ENCODE measurements at places on chromosomes 13 and 19.

GRCh38 chr13:24223341-24224231 lies 63.1 kb downstream of the SPATA13 start:
- no peak for DNase-seq

GRCh38 chr13:24348385-24348784 lies 39.0 kb downstream of the C1QTNF9 start:
- no peak for DNase-seq

DNA sequence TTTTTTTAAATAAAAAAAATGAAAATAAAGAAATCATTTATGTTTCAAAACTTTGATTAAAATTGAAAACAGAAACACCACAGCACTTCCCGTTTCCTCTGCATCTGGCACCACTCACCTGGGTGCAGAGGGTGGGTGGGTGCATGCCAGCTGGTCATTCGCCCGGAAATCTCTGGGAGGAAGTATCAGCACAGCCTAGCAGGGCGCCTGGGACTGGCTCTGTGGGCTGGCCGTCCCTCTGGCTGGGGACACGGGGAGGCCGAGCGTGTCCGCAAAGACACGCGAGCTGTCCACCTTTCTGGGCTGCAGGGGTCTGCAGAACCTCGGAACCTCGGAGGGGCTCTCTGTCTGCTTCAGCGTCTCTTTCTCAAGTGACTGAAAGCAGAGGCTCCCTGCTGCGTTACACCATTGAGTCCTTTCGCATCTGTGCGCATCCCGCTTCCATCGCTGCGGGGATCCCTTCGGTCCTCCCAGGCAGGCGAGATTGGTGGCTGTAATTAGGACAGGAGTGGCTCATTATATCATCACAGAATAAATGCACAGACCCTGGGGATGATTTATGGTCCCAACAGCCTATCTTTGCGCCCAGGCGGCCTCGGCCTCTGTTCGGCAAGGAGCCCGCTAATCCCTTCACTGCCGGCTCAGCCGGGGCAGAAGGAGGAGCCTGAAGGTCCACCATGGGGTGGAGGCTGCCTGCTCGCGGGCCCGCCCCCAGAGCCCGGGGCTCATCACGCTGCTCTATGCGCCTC lies 17.2 kb downstream of the CRTC1 start:
- peak; percentile 76 for DNase-seq

GRCh38 chr19:48487948-48488347 lies 18.8 kb downstream of the CYTH2 start:
- DNase-seq = no peak

GRCh38 chr13:110151462-110151861 lies 155.5 kb downstream of the COL4A1 start:
- no peak for DNase-seq

DNA sequence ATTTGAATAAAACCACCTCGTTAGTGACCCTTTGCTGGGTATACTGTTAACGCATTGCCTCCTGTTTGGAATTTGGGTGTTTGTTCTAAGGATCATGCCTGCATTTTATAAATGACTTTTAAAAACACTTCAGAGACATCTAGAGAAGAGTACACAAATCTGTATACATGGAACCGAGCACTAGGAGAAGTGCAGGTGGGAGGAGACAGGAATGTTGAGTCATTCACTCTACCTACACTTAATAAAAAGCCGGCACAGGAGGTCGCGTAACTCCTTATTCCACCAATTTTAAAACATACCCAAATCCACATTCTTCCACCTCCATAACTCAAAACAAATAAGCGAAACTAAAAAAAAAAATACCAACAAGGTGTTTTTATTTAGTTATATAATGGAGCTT lies 48.6 kb downstream of the FGF9 start:
- DNase-seq = no peak

DNA sequence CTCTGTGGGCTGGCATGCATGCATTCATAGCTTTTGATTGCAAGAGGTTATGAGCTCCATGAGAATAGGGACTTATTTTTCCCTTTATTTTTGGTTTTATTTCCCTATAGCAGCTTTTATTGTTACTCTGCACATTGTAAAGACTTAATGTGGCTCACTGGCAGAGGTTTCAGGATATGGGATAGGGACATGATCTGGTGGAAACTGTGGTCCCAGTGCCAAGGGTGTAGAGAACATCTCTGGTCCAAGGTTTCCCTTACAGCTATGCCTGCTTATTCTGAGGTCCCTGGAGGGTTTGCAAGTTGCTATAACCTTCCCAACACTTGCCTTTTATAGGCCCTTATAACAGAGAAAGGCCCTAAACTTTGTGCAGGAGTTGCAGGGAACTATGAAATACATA lies 33.6 kb downstream of the LMO7 start:
- DNase-seq = no peak

- no peak for DNase-seq
Measured at GRCh38 chr13:77691871-77692270, 5.6 kb upstream of the SLAIN1 start.

DNA sequence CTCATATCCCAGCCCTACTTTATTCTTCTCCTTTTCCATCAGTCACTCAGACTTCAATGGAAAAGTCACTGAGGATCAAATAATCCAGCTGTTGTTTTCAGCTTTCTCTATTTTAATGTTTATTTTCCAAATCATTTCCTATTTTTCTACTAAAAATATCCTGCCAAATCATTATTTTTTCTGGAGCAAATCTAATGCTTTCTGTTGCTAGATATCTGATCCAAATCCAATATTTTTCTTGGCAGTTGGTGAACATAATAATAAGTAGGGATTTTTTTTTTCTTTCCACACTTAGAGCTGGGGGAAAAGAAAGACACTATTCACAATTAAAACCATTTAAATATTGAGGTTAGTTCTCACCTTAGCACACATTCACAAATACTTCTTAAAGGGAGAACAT lies 656.1 kb downstream of the DACH1 start:
- DNase-seq = no peak

- no peak for DNase-seq
Measured at GRCh38 chr13:97141097-97141496, 81.0 kb upstream of the MBNL2 start.

DNA sequence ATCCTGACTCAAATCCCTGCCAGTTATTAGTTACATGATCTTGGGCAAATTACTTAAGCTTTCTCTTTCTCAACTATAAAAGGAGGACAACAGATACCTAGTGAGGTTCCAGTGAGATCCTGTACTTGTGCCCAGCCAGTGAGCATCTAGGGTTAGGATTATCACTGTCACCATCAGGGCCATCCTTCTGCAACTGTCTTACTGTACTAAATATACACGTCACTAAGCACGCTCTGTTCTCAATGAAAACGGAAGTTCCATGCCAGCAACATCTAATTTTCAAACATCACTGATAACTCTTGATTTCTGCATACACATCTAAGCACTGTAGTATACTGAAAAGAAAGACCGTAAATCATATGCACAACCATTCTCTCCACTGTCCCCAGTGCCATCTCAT lies 70.0 kb downstream of the FOXO1 start:
- no peak for DNase-seq

DNA sequence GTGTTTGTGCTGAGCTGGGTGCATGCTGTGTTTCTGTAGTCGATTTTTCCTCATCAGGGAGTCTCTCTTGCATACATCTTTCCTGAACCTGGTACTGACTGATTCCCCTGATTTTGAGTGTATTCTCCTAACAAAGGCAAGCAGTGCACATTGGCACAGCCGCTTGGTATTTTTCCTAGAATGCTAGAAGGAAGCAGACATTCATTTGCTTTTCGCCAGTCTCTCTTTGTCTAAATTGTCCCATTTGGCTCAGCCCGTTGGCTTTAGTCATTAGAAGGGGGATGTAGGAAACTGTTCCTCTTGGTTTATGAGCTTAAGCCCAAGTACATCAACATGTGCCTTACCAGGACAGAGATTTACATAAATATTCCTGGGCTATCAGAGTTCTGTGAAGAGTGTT lies 266.1 kb upstream of the TMTC4 start:
- DNase-seq = no peak

DNA sequence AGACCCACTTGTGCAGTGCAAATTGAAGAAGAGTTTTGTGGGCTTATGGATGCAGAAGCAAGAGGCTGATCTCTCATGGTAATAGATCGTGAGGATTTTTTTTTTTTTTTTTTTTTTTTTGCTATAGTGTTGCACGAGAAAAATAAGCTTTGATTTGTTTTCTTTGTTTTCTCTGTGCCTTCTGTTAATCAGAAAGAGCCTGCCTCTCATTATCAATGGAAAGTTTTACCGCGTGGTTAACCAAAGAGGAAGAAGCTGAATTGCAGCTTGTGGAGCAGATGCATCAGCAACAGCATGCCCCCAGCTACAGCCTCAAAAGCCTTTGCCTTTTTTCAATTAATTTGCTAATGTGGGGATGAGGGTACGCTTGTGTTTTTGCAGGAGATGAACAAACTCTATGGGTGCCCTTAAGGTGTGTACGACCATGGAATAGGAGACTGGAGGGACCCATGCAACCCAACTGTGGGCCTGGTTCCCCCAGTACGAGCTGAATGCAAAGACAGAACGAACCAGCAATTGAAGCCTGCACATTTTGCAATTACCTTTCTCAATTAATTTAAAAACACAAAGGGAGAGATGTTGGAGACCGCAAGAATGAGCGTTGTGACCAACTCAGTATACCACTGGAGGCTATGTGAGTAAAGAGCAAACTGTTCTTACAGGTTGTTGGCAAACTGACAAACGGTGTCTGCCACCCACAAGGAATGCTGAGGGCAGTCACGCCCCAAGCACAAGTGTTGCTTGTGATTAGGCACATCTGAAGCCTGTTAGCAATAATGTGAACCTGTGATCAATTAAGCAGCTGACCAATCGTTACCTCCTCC lies 58.6 kb upstream of the SPRY2 start:
- peak; percentile 3 for DNase-seq

DNA sequence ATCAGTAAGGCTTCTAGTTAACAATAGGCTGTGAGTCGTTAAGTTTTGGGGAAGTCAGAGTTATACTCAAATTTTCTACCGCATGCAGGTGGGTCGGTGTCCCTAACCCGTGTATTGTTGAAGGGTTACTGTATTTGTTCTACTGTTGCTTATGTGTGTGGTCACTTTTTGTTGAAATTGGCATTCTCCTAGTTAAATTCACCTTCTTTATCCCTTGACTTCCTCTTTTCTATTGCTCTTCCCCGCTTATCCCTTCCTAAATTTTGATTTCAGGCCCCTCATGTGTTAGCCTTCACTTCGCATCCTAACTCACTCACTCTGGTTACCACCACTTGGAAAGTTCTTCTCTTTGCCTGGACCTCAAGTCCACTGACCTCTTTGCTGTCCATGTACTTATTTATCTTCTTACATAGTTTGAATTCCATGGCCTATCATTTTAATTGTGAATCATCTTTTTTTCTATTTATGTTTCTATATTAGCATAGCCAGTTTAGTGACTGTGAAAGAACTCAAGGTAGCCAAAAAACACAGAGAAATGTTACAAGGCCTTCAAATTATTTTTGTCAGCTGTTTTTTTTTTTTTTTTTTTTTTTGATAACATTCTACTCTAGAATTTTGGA lies 52.9 kb downstream of the NDFIP2 start:
- no peak for DNase-seq

- DNase-seq = no peak
Measured at GRCh38 chr13:42875475-42876269, 94.3 kb downstream of the FAM216B start.

DNA sequence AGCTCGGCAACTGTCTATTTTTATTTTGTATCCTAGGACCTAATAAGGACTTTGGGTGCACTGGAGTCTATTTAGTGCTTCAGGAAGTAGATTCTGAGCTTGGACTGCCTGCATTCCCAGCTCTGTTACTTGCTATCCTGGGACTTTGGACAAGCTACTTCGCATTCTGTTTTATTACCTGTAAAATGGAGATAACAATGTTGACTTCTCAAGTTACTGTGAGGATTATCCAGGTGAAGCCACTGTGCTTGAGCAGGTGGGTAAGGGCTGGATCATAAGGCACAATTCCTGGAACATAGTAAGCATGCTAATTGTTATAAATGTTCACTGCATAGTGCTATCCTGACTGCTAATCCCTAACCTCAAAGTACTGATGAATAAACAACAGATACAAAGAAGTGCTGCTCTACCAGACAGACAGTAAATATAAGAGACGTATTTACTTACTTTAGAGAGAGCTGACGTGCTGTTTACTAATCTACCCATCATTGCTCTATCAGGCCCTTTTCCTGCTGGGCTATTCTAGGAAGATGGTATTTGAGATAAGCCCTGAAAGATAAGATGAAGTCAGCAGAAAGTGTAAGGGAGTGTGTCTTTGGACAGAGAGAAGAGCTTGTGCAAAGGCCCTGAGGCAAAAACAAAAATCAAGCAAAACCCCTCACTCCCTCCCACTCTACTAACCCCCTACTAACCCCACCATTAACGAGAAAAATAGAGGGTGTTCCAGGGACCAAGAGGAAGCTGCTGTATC lies 50.8 kb upstream of the FLT1 start:
- DNase-seq = no peak

DNA sequence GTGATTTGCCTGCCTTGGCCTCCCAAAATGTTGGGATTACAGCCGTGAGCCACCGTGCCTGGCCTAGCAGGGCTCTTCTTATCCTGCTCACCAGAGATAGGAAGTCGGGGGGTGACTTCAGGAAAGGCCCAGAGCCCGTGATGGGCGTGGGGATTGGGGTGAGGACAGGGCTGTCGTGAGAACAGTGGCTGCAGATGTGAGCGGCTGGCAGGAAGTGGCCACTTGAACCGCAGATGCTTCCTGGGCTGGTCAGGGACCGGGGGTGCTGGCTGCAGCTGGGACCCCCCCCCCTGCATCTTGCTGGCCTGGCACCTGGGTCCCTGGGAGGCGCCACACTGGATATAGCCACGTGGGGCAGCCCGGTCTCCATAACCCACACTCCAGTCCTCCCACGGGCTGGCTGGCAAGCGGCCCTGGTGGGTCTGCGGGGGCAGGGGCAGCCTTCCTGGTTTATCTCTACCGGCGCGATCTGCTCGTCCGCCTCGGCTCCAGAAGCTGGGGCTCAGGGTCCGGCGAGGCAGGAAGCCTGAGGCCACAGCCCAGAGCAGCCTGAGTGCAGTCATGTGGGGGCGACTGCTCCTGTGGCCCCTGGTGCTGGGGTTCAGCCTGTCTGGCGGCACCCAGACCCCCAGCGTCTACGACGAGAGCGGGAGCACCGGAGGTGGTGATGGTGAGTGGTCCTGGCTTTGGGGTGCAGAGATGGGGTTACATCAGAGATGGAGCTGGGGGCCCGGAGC lies at the start of gene F2RL3:
F2RL3 (plus strand) TSS at position 371 of the 737 bp plus-strand sequence; CDS start at position 562, 191 bp downstream.
- no peak for DNase-seq

DNA sequence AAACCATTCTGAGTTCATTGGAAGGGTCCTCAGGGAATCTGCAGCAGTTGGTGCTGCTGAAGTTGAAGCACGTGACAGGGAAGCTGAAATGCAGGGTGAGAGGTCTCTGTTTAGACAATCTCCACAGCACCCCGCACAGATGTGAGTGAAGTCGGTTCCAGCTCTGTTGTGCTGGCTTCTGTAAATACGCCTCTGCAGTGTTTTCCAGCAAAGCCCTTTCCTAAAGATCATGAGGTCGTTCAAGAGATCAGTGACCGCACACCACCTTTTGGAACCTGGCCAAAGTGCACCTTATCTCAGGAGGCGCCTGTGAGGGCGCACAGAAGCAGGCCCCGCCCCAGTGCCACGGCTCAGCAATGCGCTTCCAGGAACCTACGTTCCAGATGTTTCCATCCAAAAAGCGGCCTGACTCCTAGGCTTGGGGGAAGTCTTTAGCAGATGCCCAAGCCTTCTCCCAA lies 10.8 kb downstream of the CUL4A start:
- DNase-seq = no peak

All from activated CD4-positive, alpha-beta T cell treated with anti-CD3 and anti-CD28 coated beads for 48 hours (primary cell).